ENCODE measurements at places on chromosomes 11 and 22. TPM values are rescaled to one million over a fixed set of nuclear protein-coding genes. Genes with fewer than 3 reads are reported as not detected.

OR52N4 gene
- total RNA-seq, result not detected

APOBEC3F gene
- 0.38 TPM for total RNA-seq

MRPL16 gene
- total RNA-seq, result 48.0 TPM

TBX1 gene
- total RNA-seq, result 13.0 TPM

DBX1 gene
- total RNA-seq, result not detected

NARS2 gene
- total RNA-seq, result 24.3 TPM

KDM4D gene
- 1.9 TPM for total RNA-seq

DNA sequence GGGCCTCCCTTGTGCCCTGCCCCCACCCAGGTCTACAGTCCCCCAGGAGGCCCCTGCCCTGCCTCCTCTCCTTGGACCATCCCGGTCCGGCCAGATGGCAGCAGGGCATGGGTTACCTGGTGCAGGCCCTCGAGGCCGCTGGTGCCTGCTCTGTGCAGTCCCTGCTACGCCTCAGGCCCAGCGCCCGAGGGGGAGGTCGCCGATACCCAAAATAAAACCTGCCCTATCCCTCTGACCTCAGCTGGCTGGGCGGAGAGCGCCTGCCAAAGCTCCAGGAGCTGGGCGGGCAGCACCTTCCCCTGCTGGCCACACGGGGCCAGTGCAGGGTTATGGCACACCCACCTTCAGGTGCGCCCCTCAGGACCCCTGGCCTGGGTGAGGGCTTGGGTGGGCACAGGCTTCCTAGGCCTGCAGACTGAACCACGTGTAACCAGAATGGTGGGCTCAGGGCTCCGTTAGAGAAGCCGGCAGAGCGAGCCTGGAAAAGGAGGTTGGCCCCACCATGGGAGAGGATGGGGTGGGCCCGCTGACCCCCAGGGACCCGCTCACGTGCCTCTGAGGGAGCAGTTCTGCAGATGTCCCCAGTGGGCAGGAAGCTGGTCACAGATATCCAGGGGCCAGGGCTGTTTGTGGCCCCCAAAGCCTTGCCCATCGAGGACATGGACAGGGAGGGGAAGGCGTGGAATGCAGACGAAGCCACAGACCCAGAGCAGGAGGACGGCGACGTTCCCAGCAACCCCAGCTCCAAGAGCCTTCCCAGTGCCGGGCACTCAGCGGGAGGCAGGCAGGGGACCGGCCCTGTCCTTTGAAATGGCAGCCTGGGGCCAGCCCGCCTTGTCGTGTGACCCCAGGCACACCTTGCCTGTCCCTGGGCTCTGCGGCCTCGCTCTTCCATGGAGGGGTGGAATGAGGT lies 1.7 kb upstream of the TNNT3 start:
- DNase-seq, result peak; percentile 31

- DNase-seq, result no peak
These were observed 35.0 kb upstream of the HIPK3 start for GRCh38 chr11:33222052-33222750.

- no peak for DNase-seq
These were observed 1.6 kb upstream of the TH start for GRCh38 chr11:2173150-2173693.

DNA sequence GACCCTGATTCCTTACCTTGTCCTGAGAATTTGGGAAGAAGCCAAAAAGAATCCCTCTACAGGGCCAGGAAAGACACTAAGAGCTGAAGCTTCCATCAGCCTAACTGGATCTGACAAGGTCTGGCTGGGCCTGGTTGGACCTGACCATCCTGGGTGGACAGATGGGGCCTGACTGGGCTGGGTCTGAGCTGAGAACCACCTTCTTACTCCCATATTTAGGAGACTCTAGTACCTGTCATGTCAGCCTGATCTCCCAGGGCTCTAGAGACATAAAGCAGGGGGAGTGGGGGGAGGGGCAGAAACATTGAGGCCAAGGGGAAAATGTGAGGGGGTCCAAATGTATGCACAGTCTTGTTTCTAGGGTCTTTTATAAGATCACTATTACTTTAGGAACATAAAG lies 129.9 kb downstream of the BUD13 start:
- DNase-seq, result no peak

DNA sequence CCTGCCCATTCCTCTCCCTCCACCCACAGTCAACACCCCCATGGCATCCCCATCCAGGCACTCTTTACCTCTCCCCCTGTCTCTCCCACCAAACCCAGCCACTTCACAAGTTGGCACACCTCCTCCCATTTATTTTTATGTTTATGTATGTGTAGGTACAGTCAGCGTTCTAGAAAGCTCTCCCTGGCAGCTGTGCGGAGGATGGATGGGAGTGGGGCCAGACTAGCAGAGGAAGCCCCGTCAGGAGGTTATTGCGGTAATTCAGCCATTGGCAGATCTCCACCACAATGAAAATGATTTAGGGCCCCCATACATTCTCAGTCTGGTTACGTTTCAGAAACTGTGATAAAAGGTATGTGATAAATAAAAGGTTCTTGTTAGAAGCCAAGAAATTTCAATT lies 51.3 kb downstream of the BTG4 start:
- no peak for DNase-seq

DNA sequence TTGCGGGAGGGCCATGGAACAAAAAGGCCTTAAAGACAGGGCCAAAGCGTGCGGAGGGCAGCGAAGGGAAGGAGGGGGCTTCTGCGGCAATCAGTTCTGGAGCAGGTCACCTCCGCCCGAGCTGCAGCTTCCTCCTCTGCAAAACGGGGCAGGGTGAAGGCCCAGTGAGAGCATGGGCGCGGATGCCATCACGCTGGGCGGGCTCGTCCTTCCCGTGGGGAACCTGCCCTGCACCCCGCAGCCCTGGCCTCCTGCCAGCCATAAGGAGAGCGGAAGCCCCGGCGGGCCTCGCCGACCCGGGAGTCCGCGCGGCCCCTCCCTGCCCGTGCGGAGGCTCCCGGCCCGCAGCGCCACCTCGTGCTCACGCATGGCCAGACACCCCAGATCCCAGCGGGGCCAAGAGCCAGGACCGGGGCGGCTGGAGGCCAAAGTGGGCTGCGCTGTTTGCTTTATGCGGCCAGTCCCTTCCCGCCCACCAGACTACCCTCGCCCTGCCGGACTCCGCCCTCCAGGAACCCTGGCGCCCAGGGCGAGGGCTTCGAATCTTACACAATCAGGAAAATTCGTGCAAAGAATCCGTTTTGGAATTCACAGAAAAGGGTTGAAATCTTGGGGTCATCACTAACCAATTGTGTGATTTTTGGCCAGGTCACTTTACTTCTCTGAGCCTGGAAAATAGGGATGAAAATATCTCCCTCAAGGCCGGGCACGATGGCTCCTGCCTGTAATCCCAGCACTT lies 16.1 kb downstream of the TSKU start:
- DNase-seq, result peak; percentile 54

- DNase-seq, result no peak
These were observed 15.6 kb downstream of the ACP2 start for GRCh38 chr11:47233051-47233450.

Data from LHCN-M2 (cell line).